ENCODE measurements at places on chromosomes 7 and 10. TPM values are rescaled to one million over a fixed set of nuclear protein-coding genes. Genes with fewer than 3 reads are reported as not detected.

GRCh38 chr7:17402628-17403278 is 104.3 kb downstream of the AHR start:
- no peak for DNase-seq

DNA sequence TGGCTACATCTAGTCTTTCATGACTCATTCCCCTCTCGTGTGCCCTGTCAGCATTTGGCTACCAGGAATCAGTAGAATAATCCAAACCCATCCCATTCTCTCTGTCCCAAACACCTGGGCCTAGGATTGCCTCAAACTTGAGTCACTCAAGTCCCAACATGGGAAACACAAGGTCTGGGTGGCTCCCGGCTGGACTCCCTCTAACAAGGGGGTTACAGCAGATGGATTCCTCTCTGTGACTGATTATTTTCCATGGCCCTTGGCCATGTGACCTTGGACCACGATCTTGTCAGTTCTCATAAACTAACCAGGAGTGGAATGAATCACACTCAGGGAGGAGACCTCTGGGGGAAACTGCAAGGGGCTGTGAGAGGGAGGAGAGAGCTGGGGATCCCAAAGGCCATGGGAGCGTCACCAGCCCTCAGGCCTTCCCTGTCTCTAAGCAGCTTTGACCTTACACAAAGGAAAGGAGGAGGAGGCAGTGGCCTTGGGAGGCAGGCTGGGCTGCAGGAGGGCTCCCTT is 533.1 kb downstream of the KCNMA1 start:
- DNase-seq: no peak

CRPPA gene
- total RNA-seq: 12.3 TPM

SVOPL gene
- 2.4 TPM for total RNA-seq

LAMB1 gene
- total RNA-seq: 491 TPM

SPDYE6 gene
- not detected for total RNA-seq

Data from umbilical cord (tissue), 2 donors.